ENCODE measurements at places on chromosomes 16 and 17. TPM values are rescaled to one million over a fixed set of nuclear protein-coding genes. Genes with fewer than 3 reads are reported as not detected.

Gene NHLRC4
- 0.25 TPM for total RNA-seq

Gene LGALS9
- total RNA-seq: 0.91 TPM

Gene GDPD1
- 0.67 TPM for total RNA-seq

Gene GDPD3
- 1.4 TPM for total RNA-seq

Gene KRTAP3-1
- not detected for total RNA-seq
